Activated effector memory CD4-positive, alpha-beta T cell treated with Interleukin-2 at 50 U/mL for 16 hours (primary cell): ENCODE measurements at places on chromosomes 4 and X.
A peak's percentile ranks its signal among the peaks of the same experiment; 100 is the strongest.

- DNase-seq, result no peak
Measured at GRCh38 chrX:100297728-100298127, 112.3 kb downstream of the PCDH19 start.

- no peak for DNase-seq
Measured at GRCh38 chrX:86014421-86014820, 32.9 kb downstream of the CHM start.

GRCh38 chr4:33722800-33723516, 2521.4 kb downstream of the ARAP2 start:
- DNase-seq, result no peak

GRCh38 chr4:33890841-33891240, 2353.5 kb downstream of the ARAP2 start:
- DNase-seq, result no peak

- DNase-seq, result peak; percentile 6
Measured at GRCh38 chr4:183098019-183098722, 886 bp upstream of the WWC2 start.

DNA sequence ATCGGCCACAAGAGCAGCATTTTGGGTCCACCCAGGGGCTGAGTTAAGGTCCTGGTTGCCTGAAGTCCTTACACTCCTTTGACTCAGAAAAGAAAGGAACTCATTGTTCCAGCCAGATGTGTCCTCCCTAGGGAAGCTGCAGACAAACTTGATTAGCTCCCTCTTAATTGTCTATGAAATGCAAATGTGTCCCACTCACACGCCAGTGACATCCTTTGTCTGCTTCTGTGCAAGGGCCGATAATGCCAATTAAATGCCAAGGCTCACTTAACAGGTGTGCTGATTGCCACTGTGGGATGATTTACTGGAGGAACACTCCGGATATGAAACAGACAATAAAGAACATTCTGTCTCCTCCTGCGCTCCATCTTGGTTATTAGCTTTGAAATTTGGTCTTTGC, 332.9 kb upstream of the CPEB2 start:
- DNase-seq, result no peak

DNA sequence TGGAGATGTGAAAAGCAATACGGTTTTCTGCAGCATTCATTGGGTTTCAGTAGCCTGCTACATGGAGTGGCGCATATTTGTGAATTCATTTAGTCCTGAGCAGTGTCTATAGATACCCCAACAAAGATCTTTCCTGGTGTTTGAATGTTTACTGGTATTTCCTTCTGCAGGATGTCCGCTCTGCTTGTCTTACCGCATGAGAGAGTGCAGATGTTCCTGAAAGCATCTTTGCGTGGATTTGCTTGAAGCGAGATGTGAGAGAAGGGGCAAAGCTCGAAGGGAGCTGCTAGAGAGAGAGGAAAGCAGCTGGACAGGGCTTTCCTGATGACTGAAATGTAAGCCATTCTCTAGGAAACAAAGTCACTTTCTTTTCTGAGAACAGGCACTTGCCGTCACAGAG, 40.9 kb upstream of the GYPA start:
- DNase-seq, result no peak

DNA sequence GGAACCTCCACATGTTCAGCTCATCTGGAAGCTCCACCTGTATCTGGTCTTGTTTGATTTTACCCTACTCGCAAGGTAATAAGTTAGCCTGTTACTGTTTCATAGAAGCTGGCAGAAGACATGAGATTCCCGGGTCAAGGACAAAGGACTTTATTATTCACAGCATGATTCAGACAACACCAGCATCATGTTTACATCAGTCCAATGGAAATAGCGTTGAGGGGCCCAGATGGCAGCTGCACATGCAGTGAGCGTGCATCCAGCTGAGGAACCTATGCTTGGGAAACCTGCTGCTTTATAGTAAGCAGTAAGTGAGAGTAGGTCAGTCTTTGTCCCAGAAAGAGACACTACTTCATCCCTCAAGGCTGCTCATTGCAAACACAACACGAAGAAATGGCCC, 19.8 kb downstream of the TSPAN5 start:
- DNase-seq, result no peak

GRCh38 chr4:37635155-37635554, 51.0 kb downstream of the RELL1 start:
- no peak for DNase-seq

DNA sequence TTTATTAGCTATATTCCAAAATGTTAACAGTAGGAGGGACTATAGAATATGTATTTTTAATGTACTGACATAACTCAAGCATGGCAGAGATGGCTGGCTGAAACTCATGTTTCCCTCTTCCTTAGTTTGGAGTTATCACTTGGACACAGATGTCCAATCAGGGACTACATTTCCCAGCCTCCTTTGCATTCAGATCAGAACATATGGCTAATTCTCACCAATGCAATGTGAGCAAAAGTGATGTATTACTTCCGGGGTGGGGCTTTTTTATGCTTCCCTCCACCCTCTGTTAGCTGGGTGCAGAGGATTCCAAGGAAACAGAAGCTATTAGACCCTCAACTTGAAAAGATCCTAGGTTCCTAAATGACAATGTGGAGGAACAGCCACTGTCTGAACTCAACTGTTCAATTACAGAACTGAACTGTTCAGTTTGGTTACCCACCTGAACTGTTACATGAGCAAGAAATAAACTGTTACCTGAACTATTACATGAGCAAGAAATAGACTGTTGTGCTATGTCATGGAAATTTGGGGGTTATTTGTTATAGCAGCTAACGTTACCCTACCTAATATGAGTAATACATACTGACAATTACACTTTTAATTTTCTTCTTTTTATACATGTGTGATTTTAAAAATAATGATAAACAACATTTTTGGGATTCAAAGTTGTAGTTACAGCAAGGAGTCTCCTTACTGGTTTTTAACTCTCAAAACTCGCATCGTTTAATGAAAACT, 29.6 kb upstream of the ERVMER34-1 start:
- DNase-seq, result no peak

- DNase-seq, result no peak
Measured at GRCh38 chr4:20543131-20543530, 157.1 kb upstream of the PACRGL start.

DNA sequence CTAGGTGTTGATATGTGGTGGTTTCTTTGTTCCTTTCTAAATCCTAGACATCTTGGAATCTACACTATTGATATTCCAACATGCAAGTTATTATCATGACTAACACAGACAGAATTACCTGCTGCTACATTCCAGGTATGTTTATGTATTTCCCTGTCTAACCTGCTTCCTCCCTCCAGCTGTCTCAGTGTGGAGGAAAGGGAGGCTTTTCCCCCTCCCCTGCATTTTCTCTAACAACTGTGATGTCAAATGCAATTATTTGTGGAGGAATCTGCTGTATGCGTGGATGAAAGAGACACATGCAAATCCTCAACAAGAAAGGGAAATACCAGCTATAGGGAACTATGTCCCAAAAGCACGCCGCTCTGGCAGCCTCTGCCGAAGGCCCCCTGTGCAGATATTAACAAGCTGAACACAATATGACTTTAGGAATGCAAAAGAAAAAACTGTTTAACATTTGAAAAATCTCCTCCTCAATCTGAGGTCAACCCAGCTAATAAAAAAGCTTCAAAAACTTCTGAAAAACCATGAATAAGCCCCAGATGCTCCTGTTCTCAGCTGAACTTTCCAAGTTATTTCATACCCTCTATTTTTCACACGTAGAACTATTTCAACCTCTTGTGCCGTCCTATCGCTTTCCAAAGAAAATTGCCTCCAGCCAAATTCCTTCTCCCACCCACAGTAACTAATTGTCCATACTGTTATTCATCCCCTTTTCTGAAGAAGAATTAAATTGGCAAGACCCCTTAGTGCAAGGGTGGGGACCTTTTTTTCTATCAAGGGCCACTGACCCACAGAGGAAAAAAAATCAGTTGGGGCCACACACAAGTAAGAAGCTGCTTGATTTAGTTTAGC, 225.1 kb upstream of the GPC4 start:
- no peak for DNase-seq

- no peak for DNase-seq
Measured at GRCh38 chr4:6770581-6771228, 11.8 kb upstream of the KIAA0232 start.

GRCh38 chr4:144288011-144288903, 147.7 kb upstream of the GYPA start:
- DNase-seq, result no peak

GRCh38 chrX:131746491-131746968, 202.7 kb downstream of the OR13H1 start:
- no peak for DNase-seq

GRCh38 chr4:152635851-152636250, 43.9 kb downstream of the TMEM154 start:
- no peak for DNase-seq

- DNase-seq, result no peak
Measured at GRCh38 chrX:903116-903515, 272.5 kb downstream of the SHOX start.

- DNase-seq, result no peak
Measured at GRCh38 chr4:24640366-24640765, 56.0 kb upstream of the DHX15 start.

- DNase-seq, result no peak
Measured at GRCh38 chr4:40300371-40301162, 34.6 kb upstream of the CHRNA9 start.

DNA sequence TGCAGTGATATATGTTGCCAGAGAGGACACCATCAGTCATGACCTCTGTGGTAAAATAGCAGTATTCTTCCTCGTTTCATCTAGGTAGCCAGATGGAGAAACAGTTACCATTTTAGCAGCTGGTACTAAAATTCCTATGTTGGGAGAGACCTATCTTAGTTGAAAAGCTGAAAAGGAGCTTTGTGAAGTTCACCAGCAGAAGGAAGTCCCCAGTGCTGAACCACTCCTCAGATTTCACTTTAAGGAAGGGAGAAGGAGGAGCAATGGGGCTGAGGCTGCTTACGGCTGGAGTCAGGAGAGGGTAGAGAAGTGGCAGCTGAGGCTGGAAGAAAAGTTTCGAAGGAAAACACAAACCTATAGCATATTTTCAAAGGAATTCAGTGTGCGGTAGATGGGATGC, 103.7 kb downstream of the ATXN3L start:
- DNase-seq, result no peak

GRCh38 chrX:152575331-152575730, 62.4 kb upstream of the GABRQ start:
- no peak for DNase-seq

DNA sequence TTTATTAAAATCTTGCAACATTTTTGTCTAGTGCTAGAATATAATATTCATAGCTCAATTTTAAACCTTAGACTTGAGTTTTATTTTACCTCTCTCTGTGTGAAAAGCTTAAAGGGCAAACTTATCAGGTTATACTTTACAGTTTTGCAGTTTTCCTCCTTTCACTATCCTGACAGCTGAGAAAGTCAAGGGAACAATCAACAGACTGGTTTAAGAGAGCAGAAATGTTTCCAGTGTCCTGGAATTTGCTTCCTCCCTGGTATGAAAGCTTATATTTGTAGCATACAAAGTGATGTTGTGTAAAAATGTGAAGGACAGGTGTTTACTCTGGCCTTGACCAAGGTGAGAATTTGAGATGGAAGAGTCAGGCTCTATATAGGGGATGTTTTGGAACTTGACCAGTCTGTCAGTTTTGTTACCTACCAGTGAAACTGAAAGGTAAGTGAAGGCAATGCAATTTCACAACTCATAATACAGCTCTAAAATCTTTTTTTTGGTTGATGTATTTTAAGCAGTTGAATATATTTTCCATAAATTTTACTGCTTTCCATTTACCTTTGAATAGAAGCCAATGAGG, 64.6 kb downstream of the FHIP1A start:
- DNase-seq, result no peak

DNA sequence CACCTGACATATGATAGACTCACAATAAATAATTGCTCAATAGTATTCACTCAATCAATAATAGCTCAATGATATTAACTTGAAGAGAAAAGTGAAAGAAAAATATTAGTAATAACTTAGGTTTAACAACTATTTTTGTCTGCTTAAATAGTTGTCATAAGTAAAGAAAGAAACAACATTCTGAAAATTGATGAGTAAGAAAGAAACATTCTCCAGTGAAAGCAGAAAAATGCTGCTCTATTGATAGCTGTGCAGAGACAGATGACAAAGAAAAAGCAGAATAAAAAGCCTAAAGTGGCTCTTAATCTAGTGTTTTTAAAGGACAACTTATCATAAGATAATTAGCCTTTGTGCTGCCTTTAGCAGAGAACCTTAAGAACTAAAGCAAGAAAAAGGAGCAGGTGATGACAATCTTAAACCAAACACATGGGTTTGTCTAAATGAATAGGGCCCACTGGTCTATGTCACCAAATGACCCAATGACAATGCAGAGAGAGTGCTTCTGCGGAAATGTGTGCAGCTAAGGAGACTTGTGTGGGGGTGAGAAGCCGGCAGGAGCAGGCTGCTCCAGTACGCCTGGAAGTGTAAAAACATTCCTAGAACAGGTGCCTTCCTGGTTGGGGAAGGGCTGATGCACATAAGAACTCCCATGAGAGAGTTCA, 13.2 kb downstream of the HS3ST1 start:
- DNase-seq, result no peak

DNA sequence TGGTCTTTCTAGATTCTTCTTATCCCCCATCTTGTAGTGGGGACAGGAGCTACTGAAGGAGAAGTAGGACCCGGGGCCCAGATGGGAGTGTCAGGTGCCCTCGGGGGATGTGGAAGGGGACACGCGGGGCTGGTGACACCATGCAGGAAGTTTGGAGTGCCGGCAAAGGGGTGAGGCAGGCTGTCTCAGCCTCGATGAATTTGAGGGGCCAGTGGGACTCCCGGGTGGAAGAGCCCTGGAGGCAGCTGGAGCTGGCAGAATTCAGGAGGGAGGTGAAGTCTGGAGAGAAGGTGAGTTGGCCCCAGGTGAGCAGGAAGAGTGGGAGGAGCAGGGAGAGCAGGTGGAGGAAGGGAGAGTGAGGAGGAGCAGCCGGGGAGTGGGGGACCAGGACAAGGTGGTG, 101.7 kb downstream of the CPZ start:
- no peak for DNase-seq

DNA sequence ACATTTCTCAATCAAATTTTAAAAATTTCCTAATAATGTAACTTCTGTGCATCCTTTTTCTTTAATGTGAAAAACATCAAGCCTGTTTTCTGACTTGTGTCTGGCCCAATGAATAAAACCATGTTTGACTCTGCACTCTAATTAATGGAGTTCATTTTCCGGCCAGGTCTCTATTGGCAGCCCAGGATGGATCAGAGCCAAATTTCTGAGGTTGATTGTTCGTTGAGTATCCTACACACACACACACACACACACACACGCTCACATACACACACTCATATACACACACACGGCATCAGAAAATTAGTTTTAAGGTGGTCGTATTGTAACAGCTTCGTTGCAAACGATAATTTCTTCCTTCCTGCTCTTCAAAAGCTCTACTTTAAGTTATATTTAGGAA, 28.9 kb upstream of the TLL1 start:
- no peak for DNase-seq

GRCh38 chr4:69907151-69907550, 23.7 kb upstream of the CSN1S1 start:
- DNase-seq, result no peak

DNA sequence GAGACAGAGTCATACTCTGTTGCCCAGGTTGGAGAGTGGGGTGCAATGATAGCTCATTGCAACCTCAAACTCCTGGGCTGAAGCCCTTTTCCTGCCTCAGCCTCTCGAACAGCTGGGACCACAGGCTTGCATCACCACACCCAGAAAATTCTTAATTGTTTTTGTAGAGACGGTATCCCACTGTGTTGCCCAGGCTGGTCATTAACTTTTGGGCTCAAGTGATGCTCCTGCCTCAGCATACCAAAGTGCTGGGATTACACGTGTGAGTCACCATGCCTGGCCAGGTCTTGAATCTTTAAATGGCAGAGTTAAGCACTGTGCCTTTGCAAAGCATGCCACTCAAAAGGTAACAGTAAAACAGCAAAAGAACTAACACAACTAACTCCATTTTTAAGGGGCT, 28.6 kb upstream of the BBS12 start:
- DNase-seq, result no peak
